ENCODE measurements at places on chromosomes 4 and X.

- DNase-seq, result no peak
These were observed 162.7 kb upstream of the TTC29 start for GRCh38 chr4:147108409-147108808.

DNA sequence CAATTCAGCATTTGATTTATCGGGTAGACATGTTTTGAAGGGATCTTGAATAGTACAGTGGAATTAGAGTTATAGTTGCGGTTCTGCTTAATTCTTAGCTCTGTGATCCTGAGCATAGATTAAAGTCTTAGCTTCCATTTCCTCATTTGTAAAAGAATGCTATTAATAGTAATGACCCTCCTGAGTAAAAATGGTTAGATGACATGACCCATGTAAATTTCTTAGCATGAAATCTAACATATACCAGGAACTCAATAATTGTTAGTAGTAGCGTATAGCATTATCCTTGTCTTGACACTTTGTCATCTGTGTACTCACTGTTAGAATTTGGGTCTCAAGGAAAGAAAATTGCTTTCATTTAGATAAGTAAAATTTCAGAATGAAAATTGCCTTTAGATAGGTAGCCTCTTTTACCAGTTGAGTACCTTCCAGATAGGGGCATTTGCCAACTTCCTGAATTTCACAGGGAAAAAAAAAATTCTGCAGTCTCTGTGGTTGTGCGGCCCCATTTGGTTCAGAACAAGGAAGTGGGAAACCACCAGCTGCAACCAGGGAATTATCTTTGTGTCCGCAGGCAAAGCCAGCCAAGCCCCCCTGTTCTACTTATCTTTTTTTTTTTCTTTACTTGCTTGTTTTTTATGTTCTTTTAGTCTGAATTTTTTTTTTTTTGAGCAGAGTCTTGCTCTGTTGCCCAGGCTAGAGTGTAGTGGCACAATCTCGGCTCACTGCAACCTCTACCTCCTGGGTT is 86.9 kb downstream of the TMEM164 start:
- DNase-seq, result no peak

- DNase-seq, result no peak
These were observed 29.8 kb upstream of the MSMO1 start for GRCh38 chr4:165297626-165298025.

DNA sequence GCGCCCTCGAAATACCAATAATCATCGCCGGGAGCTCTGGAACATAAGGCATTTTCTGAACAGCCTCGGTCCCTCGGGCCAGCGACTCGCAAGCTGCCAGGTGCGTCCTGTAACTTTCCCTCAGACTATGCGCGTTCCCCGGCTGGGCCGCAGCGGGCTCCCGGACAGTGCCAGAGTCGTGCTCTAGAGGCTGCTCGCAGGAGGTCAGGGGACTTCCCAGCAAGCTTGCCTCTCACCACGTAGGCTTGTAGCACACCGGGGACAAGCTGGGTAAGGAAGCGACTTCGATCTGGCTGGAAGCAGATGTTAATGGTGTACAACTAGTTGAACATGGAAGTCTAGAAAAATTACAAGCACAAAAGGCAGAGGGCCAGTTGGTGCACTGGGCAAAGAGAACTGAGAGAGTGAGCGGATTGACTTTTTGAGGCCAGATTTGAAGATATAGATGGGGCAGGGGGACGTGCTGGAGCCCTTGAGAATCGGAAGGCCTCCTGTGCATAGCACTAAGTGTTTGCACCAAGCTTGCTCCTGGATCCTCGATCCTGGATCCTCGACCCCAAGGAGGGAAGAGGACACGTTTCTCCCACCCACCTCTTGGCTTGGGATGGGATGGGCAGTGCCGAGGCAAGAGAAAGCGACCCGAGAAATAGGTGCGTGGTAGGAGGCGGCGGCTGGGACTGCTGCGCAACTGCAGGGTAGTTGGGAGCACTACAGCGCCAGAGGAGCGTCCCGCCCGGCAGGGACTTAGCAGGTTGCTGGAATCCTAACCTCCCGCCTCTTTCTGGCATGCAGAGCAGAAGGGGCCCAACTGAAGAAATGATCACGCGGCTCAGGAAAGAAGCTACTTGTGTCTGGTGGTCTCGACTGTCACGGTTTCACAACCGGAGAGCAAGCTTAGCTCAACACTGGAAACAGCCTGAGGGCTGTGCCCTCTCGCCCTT is 19.9 kb upstream of the ZIC3 start:
- no peak for DNase-seq

GRCh38 chrX:134023851-134024281 is 38.5 kb upstream of the GPC3 start:
- DNase-seq, result no peak

DNA sequence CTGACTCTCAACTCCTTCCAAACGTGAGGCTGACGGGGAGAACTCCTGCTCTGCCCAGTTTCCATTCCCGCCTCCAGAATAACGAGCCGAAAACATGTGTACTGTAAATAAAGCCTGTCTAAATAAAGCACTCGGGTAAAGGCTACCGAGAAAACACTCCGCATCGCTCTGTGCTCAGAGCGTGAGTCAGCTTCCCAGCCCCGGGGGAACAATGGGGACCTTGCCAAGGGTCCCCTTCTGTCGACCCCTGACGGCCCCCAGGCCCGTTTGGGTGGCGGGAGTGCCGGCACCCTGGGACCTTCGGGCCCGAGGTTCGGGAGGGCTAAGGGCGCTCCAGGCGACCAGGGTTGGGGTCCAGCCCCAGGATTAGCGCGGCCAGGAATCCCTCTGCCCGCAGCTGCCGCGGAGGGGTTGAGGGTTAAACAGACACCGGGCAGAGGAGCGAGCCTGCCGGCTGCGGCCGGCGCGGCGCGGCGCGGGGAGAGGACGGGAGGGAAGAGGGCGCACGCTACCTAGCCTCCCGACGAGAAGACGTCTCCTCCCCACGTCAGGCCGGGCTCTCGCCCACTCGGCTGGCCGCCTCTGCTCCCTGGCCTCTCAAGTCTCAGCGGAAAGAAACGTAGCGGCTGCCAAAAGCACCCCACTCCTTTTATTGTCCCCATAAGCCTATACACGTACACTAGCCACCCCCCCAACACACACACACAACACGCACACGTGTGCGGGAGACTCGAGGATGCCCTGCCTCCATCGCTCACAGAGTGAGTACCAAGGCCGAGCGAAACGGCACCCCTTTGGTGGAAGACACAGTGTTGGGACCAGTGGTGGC is 85.5 kb downstream of the BCOR start:
- DNase-seq, result no peak

DNA sequence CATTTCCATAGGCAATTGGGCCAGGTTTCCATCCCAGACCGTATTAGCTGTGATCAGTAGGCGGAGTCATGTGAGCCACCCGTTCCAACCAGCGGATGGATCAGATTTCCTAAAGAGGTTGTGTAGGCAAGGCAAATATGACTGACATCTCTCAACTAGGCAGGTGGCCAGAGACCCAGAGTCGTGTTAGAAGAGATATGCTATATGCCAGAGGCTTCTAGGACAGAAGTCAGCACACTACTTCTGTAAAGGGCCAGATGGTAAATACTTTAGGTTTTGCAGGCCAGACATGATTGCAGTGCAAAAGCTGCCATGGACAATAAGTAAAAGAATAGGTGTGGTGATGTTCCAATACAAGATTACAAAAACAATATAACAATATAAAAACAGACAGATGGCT is 788.4 kb downstream of the RPA4 start:
- DNase-seq, result no peak

GRCh38 chr4:78602334-78602733 is 50.8 kb downstream of the ANXA3 start:
- no peak for DNase-seq

GRCh38 chrX:118734909-118735308 is 7.5 kb downstream of the IL13RA1 start:
- no peak for DNase-seq

- no peak for DNase-seq
These were observed 570.7 kb downstream of the BCOR start for GRCh38 chrX:39527025-39527424.
